Colonic mucosa (tissue), 4 donors: ENCODE measurements at places on chromosomes 7 and 10. TPM values are rescaled to one million over a fixed set of nuclear protein-coding genes. Genes with fewer than 3 reads are reported as not detected.

The STEAP1 gene
- 22.0 TPM for total RNA-seq

The PLAC9 gene
- total RNA-seq: 3.9 TPM

The CALHM3 gene
- not detected for total RNA-seq

The CPA2 gene
- 0.48 TPM for total RNA-seq

The GPR85 gene
- total RNA-seq: 0.35 TPM

The PTPRN2 gene
- total RNA-seq: 14.7 TPM

The EVX1 gene
- 1.5 TPM for total RNA-seq

The METTL27 gene
- 4.0 TPM for total RNA-seq

The NUP205 gene
- 58.4 TPM for total RNA-seq
